Esophagus squamous epithelium (tissue), 5 donors: ENCODE measurements at places on chromosomes 12 and 14.

- DNase-seq: no peak
These were observed 168.1 kb upstream of the NOVA1 start for GRCh38 chr14:26765768-26766520.

DNA sequence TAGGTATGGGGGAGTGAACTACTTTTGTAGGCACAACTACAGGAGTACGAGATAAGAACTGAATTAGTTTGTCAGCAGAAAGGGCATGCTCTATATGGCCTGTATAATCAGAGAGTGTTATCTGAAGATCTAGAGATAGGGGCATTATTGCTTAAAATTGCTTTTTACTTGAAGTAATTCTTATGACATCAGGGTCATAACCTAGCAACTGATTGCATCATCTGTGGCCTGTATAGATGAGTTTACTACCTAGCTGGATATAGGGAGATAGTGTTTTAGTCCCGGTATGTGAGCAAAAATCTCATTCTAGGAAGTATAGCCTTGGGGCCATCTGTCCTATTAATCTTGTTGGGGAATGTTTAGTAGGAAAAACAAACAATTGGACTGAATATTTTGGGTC is 142.7 kb downstream of the TMEM117 start:
- DNase-seq: no peak

DNA sequence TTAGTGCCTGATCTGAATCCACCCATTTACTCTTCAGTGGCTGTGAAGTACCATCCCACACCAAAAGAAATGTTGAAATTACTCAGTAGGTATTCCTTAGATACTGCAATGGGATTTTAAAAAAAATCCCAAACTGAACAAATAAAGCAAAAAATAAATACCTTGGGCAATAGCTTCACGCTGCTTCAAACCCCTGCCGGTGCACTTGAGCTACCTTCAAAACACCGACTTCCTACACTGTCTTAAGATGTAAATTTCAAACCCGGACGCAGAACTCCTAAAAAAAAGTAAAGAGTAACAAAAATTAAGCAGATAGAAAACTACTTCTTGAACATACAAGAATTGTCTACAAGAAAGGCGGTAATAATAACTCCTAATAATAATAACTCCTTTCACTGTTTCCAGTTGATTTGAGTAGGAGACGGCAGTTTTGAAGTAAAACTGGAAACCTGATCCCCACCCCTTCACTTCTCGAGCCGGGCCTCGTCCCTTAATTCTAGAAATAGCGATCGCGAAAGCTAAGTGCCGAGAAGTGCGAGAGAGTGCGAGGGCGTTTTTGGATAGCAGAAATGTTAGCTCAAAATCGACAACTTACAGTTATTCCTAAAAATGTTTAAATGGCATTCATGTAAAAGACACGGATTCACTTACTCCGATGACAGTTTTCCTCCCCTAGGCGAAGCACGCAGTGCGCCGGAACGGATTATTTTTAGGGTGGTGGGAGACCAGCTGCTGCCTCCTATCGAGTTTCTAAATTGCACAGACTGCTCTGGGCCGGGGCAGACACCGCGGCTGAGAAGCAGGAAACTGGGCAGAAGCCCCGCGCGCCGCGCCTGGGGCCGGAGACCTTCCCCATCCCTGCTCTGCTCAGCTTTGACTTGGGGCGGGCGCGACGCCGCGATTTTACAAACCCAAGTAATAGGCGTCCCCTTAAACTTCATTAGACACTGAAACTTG is at the start of gene ABCC9:
Gene ABCC9 (minus strand): TSS at position 878 of the 957 bp plus-strand sequence. CDS start 4,752 bp downstream, outside the sequence.
- no peak for DNase-seq

GRCh38 chr12:114245555-114245954 is 160.4 kb downstream of the TBX5 start:
- DNase-seq: no peak

GRCh38 chr14:67704484-67705089 is 2.9 kb downstream of the RDH12 start:
- no peak for DNase-seq

- DNase-seq: no peak
These were observed 5.7 kb upstream of the ZCCHC8 start for GRCh38 chr12:122506393-122506938.

GRCh38 chr12:66003951-66004350 is 126.6 kb downstream of the LLPH start:
- DNase-seq: no peak

DNA sequence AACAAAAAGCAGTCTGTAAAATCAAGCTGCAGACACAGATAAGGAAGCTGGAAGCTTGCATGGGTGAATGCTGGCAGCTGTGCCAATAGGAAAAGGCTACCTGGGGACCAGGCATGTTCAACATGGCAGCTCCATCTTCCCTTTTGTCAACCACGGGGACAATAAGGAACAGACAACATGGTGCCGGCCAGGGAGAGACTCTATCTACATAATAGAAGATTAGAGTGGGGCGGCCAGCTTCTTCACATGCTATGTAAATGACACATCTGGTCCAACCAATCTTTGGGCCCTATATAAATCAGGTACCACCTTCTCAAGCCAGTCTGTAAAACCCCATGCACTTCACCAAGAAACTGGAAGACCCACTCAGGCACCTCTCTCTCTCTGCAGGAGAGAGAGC is 157.6 kb downstream of the SUDS3 start:
- no peak for DNase-seq

- no peak for DNase-seq
These were observed 16.2 kb downstream of the ZDHHC22 start for GRCh38 chr14:77125281-77125801.

GRCh38 chr12:115404761-115405470 is 720.9 kb upstream of the TBX3 start:
- DNase-seq: no peak

DNA sequence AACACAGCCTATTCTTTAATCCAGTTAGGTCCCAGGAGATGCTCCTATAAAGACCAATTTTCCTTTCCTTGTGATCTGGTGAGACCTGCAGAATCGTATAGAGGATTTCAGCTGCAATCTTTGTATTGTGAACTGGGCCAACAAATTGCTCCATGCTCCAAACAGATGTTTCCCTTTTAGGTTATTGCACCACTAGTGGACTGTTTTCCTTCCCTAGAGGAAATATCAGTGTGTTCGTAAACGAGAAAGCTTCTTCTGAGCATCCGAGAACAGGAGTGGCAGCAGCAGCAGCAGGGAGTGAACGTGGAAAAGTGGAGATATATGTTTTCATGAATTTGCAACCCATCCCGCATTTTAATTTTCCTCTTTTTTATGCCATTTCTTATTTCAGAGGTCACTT is 344.1 kb upstream of the PDE3A start:
- no peak for DNase-seq

GRCh38 chr14:101763941-101764709 is 2.6 kb downstream of the PPP2R5C start:
- DNase-seq: no peak

DNA sequence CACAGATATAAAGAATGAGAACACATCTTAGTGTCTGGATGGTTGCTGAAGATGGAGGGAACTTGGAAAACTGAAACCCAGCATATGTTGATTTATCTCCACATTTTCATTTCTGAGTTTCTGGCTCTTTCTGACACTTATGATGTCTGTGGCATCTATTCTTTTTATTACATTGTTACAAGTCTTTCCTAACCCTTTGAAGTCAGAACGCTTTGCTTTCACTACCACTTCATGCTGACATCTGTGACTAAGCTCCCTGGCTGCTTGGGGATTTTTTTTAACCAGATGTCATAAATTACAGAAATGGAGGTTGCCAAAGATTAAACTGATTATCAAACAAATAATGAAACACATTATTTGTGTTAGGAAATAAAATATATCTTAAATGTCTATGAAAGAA is 188.7 kb downstream of the KITLG start:
- no peak for DNase-seq

GRCh38 chr12:22974865-22975264 is 349.9 kb downstream of the ETNK1 start:
- no peak for DNase-seq

DNA sequence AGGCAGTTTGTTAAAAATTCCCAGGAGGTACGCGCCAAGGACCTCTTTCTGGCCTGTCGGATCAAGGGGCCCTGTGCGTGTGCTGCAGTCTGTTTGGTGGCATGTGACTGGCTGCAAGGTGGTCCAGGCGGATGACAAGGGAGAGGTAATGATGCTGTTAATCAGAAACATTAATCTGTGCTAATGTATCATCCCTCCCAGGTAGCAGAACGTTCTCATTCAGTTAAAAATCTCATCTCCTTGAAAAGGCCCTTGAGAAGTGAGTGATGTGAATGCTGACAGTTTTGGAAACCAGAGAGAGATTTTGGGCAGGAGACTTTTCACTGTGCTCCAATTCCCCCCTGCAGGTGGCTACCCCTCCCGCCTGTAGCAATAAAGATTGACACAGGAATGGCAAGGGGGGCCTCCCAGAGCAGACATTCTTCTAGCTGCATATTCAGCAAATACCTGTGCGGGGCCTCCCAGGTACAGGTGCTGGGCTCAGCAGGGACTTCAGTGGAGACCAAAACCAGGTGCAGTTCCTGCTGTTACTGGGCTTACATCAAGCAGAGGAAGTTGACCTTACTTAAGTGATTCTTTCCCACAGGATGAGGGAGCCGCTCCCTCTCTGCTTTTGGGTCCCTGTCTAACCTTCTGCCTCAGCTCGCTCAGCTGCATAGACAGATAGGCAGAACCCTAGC is 364.8 kb downstream of the CACNA1C start:
- no peak for DNase-seq

- no peak for DNase-seq
These were observed 435.3 kb upstream of the GARIN6 start for GRCh38 chr12:99212275-99212674.

GRCh38 chr12:69553628-69554248 is 31.5 kb upstream of the CCT2 start:
- DNase-seq: no peak

DNA sequence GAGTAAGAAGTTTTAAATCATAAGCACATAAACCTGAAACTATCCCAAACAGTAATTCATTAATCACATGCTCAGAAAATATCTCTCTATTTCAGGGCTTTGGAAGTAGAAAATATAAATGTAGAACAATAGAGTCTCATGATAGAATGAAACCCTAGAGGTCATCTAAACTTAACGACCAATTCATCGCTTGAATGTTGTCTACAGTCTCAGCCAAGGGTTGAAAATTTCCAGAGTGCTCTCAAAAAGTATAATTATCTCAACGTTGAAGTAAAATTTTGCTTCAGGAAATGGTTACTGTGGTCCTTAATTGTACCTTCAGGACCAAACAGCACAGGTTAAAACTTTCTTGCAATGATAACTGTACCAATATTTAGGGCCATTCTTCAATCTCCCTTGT is 1053.6 kb upstream of the SEL1L start:
- no peak for DNase-seq

GRCh38 chr14:24051789-24052655 is at the start of gene CARMIL3:
Gene CARMIL3, plus strand, starts transcription at chr14:24052009. Its CDS starts 145 bp downstream, at chr14:24052154.
- no peak for DNase-seq

DNA sequence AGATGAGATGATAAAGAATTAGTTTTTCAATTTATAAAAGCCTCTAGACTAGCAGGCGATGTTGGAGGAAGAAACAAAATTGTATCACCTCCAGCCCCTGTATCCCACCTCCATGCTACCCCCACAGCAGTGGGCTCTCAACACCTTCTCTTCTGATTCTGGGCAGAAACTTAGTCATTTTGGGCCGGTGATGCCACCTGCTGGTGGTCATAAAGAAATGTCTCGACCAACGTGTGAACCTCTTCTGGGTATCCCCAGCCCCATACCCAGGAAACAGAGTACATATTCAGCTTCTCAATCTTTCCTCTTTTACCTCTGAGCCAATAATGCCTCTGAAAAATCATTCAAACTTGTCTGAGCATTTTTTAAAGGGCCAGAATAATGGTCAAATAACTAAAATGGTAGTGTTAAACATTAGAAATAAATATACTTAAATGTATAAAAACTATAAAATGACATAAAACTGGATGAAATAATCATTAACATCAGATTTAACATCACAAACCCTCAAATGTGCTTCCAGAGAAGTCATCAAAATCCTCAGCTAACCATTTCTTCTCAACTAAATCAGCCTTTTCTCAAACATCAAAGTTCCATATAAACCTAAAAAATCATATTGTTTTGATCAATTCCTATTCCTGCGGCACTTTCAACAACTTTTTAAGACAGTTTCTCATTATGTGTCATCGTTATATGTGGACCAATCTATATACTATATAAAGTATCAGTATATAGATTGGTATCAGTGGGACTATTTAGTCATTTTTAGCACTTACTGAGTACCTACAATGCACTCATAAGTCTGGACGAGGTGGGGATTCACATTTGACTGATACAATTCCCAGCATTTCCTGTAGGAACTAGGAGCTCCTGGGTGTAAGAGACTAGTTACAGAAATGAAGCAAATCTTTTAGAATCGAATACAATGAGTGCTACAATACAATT is 69.4 kb downstream of the ATXN2 start:
- no peak for DNase-seq

DNA sequence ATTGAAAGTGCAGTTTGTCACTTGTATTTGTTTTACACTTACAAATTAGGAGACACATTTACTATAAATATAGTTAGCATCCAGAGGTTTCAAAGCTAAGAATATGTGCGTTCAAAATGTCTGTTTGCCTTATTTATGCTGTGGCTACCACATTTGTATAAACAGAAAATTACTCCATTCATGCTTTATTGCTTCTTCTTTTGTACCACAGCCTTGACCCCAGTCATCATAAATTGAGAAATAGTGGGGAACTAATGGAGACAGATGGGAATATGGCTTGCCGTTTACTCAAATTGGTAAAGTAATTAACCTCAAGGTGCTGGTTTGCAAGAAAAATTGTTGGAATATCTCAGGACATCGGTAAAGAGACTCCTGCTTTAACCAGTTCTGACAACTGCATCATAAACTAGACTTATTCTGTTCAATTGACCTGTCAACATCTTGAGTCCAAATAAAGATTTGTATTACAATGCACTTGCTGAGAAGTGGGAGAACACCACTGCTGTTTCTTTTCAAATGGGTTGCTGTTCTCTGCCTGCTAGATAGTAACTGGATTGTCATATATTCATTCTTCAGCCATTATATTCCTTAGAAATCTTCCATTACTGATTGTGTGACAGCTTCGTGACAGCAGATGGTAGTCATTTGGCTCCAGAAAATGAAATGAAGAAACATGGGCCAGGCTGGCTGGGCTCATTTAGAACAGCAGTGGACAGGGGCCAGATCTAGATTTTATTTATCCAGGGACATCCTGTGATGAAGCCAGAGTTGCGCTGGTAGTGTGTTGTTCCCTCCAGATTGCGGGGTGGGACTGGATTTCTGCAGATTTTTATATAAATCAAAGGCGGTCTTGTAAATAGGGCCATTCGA is 354.4 kb downstream of the EGLN3 start:
- DNase-seq: no peak
